ENCODE measurements at places on chromosomes 11 and 22.

DNA sequence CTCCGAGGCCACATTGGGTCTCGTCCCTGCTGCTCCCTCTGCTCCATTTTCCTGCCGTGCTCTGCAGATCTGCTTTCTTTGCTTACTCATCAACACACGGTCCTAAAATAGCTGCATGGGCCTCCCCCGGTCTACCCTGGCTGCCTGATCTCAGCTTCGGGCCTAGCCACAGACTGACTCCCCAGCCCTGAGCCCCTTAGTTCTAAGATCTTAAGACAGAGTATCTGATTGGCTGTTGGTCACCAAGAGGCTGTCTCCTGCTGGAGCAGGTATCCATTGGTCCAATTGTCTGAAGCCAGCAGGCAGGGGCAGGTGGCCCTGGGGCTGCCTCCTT, 53.7 kb upstream of the NECTIN1 start:
- no peak for DNase-seq

GRCh38 chr11:8707541-8708191, 25.1 kb downstream of the RPL27A start:
- DNase-seq, result peak; percentile 90

GRCh38 chr11:64629103-64629502, 38.1 kb downstream of the SLC22A12 start:
- no peak for DNase-seq

DNA sequence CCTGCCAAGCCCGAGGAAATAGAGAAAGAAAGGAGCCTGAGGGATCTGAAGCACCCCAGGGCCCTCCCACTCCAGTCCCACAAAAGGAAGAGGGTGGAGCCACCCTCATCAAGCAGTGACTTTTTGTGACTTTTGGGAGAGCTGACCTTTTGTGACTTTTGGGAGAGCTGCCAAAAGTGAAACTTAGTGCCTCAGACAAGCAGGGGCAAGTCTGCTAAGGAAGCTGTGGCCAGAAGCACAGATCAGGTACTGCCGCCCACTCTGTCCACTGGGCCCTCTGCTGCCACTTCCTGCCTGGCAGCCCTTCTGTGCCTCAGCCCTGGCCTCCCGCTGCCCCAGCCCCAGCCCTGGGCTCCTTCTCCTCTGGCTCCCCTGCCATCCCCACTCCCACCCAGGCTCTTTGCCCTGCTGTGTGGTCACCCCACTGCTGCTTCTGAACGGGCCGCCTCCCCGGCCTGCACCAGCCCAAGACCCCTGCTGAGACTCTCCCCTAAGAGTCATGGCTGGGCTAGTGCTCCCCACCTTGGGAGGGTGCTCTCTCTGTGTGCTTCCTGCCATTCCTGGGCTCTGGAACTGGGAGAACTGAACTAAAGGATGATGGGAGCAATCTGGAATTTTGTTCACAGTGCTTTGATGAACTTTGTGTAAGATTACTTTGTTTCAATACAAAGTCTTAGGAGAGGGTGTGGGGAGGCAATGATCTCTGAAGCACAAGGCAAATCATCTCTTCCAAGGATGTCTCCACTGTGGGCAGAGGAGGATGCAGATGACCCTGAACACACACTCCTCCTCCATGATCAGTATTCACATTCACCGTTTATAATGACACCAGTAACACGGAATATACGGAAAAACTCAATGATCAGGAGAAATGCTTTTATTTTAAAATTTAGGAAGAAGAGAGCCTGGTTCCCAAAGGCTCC, at the start of gene APOBEC3H:
TSS of gene APOBEC3H (plus strand) at position 147 of the 923 bp plus-strand sequence. CDS start 3,035 bp downstream, outside the sequence.
- DNase-seq, result no peak

DNA sequence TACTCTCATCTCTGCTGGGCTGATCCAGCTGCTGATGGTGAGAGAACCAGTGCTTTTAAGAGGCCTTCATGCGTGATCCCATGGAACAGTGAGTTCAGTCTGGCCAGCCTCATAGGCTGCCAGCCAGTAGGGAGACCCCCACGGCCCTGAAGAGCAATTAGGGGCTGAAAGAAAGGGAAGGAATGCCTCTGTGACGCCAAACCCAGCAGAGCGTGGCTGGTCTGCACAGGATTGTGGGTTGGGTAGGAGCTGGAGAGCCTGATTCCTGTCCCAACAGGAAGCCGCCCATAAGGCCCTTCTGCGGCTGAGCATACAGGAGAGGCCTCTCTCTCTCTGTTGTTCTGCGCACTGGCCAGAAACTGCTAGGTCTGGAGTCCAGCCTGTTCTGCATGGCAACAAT, 181.5 kb upstream of the E2F8 start:
- peak; percentile 70 for DNase-seq

DNA sequence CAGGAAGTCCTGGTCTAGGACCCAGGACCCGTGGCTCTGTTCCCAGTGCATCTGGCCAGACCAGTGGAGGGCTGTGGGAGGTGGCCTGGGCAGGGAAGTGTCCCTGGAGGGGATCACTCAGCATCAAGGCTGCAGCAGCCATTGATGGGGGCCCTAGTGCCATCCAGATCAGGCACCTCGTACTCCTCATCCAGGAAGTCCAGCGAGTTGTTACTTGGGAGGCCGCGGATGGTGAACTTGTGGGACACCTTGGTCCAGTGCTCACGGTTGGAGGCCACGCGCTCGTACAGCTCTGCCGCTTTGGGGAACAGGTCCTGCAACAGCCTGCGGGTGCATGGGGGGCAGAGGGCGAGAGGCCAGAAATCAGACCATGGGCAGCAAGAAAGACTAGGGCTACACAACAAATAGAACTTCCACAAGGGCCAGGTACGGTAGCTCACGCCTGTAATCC, 96.9 kb downstream of the PDE2A start:
- peak; percentile 12 for DNase-seq

- no peak for DNase-seq
Observed at GRCh38 chr11:57571606-57572005, 4.1 kb upstream of the UBE2L6 start.

DNA sequence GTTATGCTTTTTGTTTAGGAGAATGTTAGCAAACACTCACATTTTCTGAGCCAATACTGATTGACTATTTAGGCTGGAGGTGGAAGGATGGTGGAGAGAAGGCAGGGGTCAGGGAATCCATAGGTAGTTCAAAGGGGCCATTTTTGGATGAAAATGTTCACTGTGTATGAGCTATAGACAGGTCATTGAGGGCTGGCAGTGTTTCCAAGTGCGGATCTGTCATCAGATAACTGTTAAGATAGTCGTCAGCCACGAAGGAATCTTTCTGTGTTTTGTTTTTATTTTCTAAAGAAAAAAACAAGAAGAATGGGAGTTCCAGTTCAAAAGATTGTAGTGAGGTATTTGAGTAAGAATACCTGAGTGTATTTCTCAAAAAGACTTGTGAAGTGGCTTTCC, 3.1 kb downstream of the KCNJ5 start:
- DNase-seq, result no peak

DNA sequence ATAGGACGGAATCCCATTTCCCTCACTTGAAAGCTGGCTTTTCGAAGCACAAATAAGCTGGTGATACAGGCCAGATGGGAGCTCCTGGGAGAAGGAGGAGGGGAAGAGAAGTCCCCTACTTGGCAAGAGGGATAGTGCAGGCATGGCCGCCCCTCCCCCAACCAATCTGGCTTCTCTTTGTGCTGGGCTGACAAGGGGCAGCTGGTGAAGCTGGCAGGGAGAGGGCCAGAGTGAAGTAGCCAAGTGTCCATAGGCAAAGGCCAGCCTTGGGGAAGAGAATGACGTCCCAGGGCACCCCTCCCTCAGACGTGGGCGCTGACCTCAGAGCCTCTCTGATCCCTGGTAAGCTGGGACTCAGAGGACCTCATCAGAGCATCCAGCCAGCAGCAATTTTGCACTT, 78.7 kb upstream of the GRAMD1B start:
- peak; percentile 55 for DNase-seq

- DNase-seq, result peak; percentile 35
Observed at GRCh38 chr11:19110295-19110694, 6.7 kb upstream of the ZDHHC13 start.

DNA sequence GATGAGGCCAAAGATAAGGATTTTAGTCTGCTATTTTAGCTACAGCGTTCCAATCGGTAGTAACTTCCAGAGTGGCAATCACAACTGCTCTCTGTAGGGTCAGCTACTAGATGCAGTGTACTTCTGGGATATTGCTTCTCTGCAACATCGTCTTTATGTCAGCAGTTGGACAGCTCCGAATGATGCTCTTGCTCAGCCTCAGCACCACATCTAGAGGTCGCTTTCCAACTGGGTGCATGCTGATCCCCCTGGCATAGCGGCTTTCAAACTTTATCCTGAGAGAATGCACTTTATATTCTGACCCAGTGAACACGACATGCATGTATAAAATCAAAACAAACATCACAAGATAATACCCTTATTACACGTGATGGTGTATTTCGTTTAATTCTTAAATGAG, 219.6 kb downstream of the C11orf87 start:
- no peak for DNase-seq

- no peak for DNase-seq
Observed at GRCh38 chr22:39663751-39664150, 93.2 kb downstream of the CACNA1I start.

GRCh38 chr11:44632466-44633123, 67.1 kb downstream of the CD82 start:
- DNase-seq, result peak; percentile 35

Data from femur (tissue), 1 donor.